NB4 (cell line): ENCODE measurements at places on chromosomes 12 and 14.

- DNase-seq, result no peak
Measured at GRCh38 chr14:35292770-35293561, 784 bp downstream of the PSMA6 start.

GRCh38 chr14:44669496-44669895, 162.4 kb upstream of the FSCB start:
- no peak for DNase-seq

DNA sequence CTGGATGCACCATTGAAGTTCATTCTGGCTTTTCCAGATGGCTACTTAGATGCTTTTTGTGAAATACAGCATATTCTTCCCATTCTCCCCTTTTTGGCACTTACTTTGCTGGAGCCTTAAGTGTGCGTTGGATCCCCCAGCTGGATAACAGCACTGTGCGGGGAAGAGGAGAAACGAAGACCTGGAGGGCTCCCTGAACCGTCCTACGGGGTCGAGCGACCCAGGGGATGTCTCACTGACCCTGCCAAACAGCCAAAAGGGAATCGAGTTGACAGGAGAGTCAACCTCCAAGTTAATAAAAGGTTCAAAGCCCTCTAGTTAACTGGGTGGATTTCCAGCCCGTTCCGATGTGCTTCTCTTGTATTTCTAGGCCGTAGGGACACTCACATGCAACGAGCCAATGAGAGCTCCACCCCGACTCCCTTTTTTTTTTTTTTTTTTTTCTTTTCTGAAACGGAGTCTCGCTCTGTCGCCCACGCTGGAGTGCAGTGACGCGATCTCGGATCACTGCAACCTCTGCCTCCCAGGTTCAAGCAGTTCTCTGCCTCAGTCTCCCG, 1.0 kb upstream of the CAMKK2 start:
- DNase-seq, result no peak

DNA sequence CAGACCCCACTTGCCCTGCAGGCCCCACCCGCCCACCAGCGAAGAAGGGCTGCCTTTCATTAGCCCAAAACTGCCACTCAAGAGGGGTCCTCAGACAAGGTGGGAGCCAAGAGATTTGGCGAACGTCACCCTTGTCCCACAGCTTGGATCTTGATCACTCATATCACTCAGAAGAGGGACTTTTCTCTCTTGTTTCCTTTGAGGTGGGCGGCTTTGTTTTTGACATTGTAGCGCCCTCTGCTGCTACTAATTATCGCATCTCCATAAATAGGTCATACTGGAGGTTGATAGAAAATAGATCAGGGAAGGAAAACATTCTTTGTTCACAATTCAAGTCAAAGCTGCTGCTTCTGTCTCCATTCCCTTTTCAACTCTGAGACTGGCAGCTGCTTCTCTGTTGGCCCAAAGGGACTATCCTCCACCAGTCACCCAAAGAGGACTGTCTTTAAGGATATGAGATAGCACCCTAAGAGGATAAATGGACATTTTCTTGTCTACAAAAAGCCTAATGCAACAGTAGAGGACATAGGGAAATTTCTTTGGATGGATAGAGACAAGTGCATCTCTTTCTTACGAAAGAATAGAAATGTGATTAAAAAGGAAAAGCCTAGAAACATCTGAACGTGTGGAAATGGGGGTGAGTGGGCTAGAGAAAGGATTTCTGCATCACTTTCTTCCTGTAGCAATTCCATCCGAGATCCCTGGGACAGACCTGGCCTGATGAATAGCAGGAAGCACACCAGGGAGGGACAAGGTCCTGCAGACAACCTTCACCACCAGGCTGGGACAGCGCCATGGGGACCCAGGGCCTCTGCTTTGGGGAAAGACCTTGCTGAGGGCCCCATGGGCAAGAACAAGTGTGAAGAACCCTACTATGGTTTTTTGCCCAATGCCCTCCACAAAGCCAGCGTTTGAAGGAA, 115.8 kb downstream of the DAD1 start:
- peak; percentile 90 for DNase-seq

DNA sequence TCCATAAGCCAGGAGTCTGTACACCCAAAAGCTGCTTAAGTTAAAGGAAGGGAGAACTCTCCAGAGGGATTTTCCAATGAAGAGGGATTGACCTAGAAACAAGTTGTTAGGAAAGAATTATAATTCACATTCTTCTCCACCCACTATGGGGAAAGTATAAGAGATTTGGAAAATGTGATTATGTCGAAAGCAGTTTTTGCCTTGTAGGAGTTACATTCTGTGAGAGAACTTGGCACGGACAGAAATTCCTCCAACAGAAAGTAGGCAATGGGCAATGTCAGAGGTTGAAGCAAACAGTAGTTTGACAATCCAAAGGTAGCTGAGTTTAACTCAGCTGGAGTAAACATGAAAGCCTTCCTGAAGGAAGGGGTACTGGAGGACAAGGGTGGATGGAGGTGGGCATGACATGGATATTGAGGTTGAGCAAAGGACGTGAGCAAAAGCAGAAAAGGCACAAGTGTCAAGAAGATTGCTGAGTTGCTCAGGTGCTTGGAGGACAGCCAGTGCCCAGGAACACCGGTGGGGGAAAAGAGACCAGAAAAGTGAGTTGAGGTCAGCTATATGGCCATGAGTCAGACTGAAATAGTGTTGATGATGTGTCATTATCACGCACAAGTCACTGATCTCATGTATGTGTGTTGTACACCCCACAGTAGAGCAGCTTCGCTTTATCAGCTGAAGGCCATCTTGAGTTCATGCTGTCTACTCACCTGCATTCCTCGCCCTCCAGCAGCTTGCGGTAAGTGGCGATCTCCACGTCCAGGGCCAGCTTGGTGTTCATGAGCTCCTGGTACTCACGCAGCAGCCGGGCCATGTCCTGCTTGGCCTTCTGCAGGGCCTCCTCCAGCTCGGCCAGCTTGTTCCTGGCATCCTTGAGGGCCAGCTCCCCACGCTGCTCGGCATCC, 4.0 kb downstream of the KRT5 start:
- no peak for DNase-seq

GRCh38 chr14:33964599-33965317, 13.9 kb upstream of the EGLN3 start:
- DNase-seq, result no peak

- peak; percentile 49 for DNase-seq
Measured at GRCh38 chr14:76456200-76456599, 80.3 kb downstream of the ESRRB start.

DNA sequence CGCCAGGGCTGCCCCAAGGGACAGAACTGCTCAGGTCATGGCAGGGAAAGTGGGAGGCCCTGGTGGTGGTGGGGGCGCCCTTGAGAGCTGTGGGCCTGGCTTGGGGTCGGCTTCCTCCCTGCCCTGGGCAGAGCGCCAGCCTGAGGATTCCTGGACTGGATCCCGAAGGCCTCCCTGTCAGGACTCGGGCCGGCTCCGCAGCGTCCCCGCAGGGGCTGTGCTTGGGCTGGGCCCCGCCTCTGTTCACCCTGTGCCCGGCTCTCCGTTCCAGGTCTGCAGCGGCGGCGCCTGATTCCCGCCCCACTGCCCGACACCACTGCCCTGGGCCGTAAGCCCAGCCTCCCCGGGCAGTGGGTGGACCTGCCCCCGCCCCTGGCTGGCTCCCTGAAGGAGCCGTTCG, 39.9 kb downstream of the KIF26A start:
- no peak for DNase-seq

GRCh38 chr12:73531752-73532151, 1005.9 kb upstream of the ATXN7L3B start:
- DNase-seq, result no peak

DNA sequence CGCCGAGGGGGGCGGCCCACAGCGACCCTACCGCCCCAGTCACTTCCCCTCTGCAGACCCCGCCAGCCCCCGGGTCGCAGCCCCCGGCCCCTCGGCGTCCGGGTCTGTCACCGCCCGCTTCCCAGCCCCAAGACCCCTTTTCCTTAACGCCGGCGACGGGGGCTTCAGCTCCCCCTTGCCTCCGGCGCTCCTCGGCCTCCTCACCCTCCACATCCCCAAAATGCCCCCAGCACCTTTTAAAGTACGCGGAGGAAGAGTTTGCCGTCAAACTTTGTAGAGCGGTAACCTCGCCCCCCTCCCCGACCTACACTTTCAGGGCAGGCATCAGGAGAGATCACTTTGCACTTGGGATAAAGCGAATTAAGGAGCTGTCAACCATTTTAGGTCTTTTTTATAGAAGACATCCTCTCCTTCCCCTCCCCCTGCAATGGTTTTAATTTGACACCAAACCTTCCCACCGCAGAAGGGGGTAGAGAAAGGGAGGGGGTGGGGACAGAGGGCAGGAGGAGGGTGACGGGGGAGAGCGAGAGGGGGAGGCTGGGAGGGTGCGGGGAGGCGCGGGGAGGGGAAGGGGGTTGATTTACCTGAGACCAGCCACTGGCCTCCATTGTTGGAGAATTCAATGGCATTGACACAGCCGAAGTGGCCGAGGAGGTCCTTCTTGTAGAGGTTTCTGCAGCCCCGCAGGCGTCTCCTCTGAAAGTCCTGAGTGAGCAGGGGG, 578 bp downstream of the DCAF5 start:
- peak; percentile 70 for DNase-seq

GRCh38 chr14:50944647-50945413, 547 bp upstream of the PYGL start:
- peak; percentile 40 for DNase-seq

- no peak for DNase-seq
Measured at GRCh38 chr12:57360468-57360867, 70.4 kb downstream of the R3HDM2 start.

- DNase-seq, result no peak
Measured at GRCh38 chr14:66496911-66497310, 10.7 kb downstream of the CCDC196 start.

DNA sequence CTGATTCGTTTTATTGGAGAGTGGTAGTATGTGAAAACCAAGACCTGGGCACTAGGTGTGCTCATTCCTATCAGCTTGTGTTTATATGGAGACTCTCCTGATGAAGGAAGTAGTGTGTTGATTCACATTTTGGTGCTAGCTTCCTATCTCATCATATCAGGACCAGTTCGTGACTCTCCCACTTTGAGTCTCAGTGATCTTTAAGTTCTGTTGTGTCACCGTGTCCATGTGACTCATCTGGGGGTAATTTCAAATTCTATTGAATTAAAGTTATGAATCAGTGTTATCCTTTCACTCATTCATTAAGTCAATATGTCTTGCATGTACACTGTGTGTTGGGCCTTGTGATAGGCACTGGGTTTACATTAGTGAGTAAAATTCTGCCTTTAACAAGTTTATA, 180.2 kb downstream of the CACNA1C start:
- no peak for DNase-seq

GRCh38 chr12:11085419-11085818, 6.7 kb downstream of the TAS2R43 start:
- DNase-seq, result no peak

GRCh38 chr14:29601616-29602015, 326.0 kb downstream of the PRKD1 start:
- DNase-seq, result no peak

- no peak for DNase-seq
Measured at GRCh38 chr12:37541356-37541755, 775.2 kb upstream of the ALG10B start.

DNA sequence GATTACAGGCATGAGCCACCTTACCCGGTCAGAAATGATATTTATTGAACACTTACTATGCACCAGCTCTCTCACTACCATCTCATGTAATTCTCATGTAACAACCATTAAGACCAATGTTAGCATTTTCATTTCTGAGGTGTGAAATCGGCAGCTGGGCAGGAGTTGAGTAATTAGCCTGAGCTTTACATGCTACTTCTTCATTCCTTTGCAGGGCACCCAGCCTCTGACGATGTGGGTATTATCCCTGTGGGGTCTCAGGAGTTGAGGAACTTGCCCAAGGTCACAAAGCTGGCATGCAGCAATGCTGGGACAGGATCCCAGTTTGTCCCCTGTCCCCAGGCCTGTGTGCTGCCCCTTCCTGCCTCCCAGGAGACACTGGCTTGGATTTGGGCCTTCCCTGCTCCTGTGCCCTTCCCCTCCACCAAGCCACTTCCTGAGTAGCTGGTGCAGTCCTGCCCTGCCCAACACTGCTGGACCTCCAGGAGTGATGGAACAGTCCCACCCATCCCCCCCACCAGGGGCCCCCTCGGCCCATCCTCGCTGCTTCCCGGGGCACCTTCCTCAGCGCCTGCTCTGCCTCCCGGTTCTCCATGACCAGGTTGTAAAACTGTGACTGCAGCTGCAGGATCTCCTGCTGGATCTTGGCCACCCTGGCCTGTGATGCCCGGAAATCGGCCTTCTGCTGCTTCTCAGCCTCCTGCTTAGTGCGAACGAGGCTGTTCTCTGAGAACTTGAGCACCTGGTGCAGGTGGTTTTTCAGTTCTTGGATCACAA, 14.7 kb downstream of the RITA1 start:
- peak; percentile 74 for DNase-seq

GRCh38 chr14:75406102-75406501, 21.7 kb upstream of the JDP2 start:
- no peak for DNase-seq

DNA sequence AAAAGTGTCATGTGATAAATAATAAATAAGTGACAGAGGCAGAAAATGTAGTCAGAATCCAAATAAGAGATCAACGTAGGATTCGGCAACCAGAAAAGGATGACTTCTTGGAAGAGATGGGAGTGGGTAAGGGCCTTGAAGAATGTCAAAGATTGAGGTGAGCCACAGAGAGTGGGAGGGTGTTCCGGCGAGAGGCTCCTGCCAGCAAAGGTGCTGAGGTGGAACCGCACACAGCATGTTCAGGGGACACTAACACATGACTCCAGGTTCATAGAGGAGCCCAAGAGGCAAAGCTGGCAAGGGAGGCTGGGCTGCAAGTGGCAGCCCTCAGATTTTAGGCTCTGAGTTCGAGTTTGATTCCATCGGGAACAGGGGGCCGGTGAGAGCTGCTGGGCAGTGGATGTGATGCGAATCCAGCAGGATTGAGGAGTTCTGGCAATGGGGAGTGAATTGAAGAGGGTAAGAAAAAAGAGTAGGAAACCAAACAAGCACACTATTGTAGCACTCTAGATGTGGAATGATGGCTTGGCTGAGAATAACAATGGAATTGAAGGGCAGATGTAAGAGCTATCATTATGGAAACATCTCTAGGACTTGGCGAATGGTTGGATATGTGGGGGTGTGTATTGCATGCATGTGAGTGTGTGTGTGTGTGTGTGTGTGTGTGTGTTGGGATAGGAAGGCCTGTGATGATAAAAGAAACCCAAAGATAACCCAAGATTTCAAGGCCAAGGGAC, 36.5 kb downstream of the LRRC74A start:
- no peak for DNase-seq

- peak; percentile 72 for DNase-seq
Measured at GRCh38 chr14:99320105-99320572, 48.1 kb upstream of the BCL11B start.

DNA sequence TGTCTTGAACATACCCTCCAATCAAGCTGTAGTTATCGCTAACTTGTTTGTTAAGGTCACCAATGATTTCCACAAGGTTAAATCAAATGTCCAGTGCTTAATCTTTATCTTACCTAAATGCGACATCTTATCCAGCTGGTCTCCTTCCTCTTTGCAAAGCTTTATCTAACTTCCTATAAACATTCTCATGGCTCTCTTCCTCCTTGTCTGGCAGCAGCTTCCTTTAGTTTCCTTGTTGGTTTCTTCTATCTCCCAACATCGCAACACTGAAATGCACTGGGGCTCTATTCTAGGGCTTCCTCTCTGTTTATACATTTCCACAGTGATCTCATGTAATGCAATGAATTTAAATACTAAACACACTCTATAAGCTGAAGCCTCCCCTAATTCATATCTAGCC, 28.7 kb downstream of the UBE2N start:
- no peak for DNase-seq

GRCh38 chr14:67837011-67837624, 17.5 kb downstream of the RAD51B start:
- DNase-seq, result peak; percentile 68
